ENCODE measurements at places on chromosomes 7 and 10.

GRCh38 chr7:151014950-151015349 is 9.3 kb downstream of the ATG9B start:
- DNase-seq = no peak

DNA sequence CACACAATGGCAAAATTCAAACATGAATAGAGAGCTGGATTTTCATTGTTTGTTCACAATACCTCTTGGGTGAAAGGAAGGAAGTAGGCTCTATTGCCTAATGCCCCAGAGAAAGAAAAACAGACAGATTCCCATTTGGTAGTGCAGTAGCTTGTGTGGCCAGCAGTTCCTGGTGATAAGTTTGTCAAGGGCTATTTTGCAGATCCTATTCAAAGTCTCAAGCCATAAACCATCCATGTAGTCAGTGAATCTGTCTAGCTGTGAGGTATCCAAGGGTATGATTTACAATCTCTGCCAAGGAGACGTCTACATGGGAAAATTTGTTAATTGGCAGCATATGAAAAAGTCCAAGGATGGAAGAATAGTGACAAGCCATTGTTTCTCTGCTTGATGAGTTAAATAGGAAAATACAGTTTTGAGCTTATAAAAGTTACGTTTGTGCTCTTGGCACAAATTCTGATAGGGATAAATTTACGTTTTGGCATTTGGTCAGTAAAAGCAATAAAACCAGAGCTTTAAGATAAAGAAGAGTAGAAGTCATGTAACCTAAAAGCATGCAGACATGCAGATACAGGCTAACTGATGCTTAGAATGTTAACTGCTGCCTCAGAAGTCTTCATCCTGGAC is 269.1 kb downstream of the GATA3 start:
- no peak for DNase-seq

DNA sequence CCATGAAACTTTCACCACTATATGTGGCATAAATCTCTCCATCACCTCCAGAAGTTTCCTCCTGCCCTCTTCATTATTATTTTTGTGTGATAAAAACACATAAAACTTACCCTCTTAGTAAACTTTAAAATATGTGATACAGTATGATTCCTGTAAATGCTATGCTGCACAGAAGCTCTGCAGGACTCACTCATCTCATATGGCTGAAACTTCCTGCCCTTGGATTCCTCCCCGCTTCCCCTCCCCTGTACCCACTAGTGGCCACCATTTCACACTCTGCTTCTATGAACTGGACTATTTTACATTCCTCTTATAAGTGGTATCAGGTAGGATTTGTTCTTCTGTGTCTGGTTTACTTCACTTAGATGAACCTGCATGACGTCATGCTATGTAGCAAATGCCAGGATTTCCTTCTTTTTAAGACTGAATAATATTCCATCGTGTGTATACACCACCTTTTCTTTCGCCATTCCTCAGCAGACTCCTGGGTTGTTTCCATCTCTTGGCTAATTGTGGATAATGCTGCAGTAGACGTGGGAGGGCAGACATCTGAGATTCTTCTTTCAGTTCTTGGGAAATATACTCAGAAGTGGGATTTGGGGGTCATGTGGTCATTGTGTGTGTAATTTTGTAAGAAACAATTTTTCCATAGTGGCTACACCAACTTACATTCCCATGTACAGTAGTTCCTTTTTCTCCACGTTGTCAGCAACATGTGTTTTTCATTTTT is 335.2 kb downstream of the SDK1 start:
- DNase-seq = no peak

GRCh38 chr10:100562008-100562672 is 26.4 kb downstream of the HIF1AN start:
- DNase-seq = peak; percentile 77

GRCh38 chr10:102564209-102564834 is 60.5 kb downstream of the SUFU start:
- no peak for DNase-seq

DNA sequence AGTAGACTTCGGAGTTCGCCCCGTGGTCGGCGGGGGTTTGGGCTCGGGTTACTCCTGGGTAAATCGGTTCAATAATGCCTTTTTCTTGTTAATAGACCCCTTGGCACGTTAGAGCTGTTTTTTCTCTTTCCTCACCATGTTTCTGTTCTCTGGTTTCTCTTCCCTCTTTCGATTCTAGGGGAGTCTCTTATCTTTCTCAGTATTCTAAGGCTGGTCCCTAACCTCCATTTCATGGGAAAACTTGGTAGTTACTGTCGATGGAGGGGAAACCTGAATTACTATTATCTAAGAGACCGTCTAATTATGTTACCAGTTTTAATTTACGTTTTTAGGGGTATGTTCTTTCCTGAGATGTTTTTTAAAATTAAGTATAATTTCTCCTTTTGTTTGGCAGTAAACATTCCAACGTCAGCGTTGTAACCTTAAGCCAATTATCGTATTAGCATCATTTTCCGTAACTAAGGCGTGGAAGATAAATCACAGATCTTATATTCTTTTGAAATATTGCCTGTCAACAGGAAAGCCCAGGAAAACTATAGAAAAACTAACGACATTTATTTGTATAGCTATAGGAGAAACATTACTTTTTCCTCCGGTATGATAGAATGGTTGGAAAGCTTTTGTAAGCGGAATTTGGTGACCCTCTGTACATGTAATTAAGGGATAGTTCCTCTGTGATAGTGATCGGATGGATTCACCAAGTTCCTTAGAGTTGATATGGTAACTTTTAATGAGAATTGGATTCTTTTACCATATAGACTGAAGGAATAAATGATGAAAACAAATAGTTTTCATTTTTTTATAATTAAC is 847 bp downstream of the BTAF1 start:
- no peak for DNase-seq

DNA sequence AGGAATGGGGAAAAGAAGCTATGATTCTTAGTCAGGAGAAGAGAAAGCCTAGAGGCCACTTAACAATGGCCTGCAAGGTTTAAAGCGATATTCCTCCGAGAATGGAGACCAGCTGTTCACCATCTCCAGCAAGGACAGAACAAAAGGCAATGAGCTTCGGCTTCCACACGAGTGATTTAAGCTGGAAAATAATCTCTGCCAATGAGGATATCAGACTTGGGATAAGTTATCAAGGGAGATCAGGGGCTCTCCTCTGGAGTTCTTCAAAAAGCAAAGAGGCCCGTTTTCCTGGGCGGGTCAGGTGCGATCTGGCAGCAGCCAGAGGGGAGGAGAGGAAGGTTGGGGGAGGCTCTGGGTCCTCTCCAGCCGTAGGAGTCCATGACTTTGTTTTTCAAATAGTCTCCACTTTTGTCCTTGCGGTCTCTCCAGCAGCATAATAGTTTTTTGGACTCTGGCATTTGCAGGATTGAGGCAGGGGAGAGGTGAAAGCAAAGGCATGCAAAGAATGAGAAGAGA is 211.3 kb downstream of the SKIDA1 start:
- DNase-seq = no peak

DNA sequence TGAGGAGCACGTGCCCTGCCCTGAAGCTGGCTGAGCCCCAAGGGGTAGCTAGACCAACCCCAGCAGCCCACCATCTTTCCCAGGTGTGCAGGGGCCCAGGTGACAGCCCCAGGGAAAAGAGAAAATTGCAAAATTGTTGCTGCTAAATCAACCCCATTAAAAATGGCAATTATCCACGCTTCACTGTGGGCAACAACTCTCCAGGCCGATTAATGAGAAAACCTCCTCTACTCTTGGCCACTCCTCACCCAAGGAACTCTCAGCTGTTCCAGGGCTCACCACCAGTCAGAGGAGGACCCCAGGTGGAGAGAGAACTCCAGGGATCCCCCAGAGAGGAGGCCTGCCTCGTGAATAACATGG is 516.1 kb upstream of the MGMT start:
- no peak for DNase-seq

GRCh38 chr7:44111761-44112160 is 7.6 kb downstream of the AEBP1 start:
- DNase-seq = no peak
